ENCODE measurements at places on chromosomes 1 and 21.

DNA sequence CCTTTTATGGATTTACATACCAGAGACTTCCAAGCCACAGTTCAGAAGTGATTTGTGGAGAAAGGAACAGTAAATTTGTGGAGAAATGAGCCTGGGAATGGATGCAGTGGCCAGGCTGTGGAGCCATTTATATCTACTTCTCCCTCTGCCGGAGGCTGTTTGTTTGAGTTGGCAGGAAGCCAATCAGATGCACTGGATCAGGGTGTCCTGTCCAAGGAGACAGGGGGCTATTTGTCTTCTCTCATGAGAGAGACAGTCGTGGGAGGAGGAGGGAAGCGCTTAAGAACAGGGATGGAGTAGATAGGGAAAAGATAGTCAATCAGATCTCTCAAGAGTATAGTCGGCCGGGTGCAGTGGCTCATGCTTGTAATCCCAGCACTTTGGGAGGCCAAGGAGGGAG is 2.8 kb upstream of the HAPLN2 start:
- peak; percentile 39 for DNase-seq

GRCh38 chr1:21188235-21188634 is 11.5 kb upstream of the EIF4G3 start:
- no peak for DNase-seq

GRCh38 chr1:234535763-234536515 is 57.0 kb upstream of the TARBP1 start:
- DNase-seq: peak; percentile 84

- no peak for DNase-seq
Observed at GRCh38 chr1:89949991-89950624, 44.8 kb upstream of the ZNF326 start.

DNA sequence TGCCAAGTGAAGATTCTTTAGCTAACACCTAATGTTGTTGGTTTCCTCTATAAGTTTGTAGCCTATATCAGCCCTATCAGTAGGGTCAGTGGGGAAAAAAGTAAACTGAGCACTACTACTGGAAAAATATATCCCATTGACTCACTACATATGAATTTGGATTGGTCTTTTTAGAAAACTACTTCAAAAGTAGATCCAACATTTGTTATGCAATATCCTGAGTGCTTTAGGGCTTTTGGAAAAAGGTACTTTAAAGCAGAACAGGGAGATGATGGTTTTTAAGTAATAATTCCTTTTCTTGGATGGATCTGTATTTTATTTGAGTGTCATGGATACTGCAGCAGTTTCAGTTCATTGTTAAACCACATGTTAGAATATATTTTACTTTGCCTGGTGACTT is 7.1 kb downstream of the C1orf21 start:
- no peak for DNase-seq

All from astrocyte of the hippocampus (primary cell).